DMS79 treated with DMSO at 0.1 percent for 48 hours (cell line): ENCODE measurements at places on chromosomes 11 and 22.

DNA sequence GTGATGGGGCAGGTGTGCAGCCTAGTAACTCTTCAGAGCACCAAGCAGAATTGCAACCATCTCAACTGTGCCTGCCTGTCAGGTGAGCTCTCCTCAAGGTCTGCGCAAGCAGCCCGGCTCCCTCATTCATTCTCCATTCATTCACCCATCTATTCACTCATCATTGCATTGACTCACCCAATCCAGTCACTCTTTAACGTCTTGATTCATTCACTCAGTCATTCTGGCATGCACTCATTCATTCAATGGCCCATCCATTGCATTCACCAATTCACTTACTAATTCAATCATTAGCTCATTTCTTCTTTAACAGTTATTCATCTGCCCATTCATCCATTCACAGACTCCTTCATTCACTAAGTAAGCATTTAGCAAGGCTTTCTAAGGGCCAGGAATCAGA is 111.8 kb downstream of the PDE2A start:
- DNase-seq, result no peak

- peak; percentile 54 for DNase-seq
Observed at GRCh38 chr22:42444077-42444904, 12.1 kb upstream of the NFAM1 start.

DNA sequence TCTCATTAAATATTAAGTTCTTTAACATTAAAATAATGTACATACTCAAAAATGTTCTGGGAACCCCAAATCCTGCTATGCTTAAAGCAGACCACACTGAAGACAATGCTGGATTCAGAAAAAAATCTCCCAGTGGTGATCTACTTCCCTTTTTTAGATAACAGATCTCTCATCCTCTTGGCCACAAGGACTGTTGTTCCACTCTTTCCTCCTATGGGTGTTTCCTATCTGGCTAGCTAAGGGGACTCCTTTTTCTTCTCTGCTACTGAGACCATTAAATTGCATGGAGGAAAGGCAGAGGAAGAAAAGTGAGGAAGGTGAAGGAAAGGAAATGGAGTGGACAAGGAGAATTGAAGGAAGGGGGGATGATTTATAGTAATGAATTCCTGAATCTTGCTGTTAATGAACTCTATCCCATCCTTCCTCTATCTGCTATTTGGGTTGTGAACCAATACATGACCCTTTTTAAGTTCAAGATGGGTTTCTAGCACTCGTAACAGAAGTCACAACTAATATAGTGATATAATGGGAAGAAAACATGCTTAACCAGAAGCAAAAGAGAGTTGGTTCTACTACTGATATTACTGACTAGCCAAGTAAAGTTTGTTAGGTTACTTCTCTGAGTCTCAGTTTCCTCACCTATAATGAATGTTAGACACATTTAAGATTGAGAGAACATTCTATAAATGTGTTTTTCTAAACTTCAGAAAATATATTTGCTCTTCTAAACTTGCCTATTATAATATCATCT is 53.2 kb downstream of the PIK3C2A start:
- no peak for DNase-seq

- DNase-seq, result no peak
Observed at GRCh38 chr22:21826204-21826603, 41.2 kb downstream of the MAPK1 start.

- no peak for DNase-seq
Observed at GRCh38 chr11:32884770-32885384, 7.7 kb upstream of the QSER1 start.

GRCh38 chr11:68031144-68031464 is 623 bp downstream of the NDUFS8 start:
- DNase-seq, result no peak

- DNase-seq, result no peak
Observed at GRCh38 chr11:66950112-66950535, 8.1 kb downstream of the PC start.

DNA sequence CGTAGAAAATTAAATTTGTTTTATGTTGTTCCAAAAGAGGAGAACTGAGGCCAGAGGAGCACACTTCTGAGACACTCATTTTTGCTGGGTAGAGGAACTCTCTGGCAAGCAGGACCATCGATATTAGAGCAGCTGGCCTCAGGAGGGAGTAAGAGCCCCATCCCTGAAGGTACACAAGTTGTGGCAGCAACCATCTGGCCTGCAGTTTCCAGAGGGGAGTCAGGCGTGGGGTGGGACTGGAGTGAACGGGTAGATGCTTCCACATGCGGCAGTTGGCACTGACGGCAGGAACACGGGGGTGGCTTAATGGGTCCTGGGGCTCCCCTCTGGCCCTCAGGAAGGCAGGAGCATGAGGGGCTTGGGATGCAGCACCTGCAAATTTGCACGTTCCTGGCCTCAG is 13.2 kb upstream of the SSTR3 start:
- DNase-seq, result no peak

DNA sequence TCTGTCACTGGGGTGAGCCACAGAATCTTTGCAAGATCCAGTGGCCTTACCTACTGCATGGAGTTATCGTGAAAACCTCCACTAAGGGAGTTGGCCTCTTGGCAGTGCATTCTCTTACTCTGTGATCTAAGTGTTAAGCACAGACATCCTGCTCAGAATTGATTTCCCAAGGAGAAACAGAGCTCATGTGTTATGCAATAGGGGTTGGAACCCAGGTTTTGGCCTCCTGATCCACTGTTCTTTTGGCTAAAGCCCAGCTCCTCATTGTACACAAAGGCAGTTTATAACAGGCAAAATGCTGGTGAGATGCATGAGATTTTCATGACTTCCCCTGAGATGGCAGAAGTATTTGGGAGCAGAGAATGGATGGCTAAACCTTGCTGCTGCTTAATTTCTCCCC is 11.8 kb downstream of the DTX4 start:
- no peak for DNase-seq

GRCh38 chr11:96256215-96257011 is 86.6 kb downstream of the MAML2 start:
- no peak for DNase-seq

DNA sequence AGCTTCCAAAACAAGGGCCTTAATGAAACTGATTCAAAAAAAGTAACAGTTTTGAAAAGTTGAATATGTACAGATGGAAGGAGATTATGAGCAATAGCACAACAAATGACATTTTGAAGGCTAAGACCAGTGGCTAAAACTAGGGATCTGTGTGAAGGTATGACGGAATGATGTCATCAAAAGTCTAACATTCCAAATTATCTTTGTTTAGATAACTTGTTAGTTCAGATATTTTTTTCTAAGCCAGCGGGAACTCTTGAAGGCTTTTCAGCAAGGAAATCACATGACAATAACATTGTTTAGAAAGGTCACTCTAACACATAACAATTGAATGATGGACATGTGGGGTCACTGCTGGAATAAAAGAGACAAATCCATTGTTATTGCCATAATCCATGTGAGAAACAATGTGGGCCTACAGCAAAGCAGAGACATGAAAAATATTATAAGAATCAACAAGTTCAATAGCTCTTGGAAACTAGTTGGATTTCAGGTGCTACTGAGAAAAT is 260.5 kb downstream of the CASP12 start:
- DNase-seq, result no peak

DNA sequence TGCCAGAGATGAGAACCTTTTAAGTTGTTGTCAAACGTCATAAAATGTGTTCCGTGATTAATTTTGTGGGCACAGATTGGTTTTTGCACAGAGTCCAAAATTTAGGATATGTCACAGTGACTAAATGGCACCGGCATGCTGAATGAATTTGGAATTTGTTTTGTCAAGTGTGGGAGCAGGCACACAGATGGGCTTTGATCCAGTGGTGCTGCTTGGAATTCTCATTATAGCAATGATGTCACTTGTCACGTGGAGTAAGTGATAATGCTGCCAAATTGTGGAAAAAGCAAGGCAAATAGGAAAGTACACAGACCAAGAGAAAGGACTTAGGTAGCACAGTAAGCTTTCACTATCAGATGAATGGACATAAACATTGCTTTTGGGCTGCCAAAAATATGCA is 8.0 kb upstream of the LIN7C start:
- DNase-seq, result no peak

GRCh38 chr22:37178350-37179125 is 9.5 kb downstream of the C1QTNF6 start:
- peak; percentile 4 for DNase-seq

DNA sequence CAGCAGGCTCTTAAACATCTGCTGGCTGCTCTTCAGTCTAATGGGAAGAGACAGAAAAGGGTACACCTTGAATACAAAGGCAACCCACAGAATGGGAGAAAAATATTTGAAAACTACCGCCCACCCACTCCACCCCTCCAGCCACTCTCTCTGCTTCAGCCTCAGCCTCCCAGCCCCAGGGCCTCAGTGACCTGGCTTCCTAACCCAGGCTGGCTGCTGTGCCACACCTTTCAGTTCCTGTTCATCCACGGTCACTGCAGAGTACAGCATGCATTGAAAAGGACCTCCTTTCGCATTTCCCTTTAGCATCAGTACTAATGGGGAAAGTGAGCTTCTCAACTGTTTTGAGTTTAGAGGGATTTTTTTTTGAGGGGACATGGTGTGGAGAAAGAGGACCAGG is 28.8 kb upstream of the SERPIND1 start:
- no peak for DNase-seq

GRCh38 chr22:31119026-31119717 is 3.6 kb upstream of the INPP5J start:
- DNase-seq, result no peak

- no peak for DNase-seq
Observed at GRCh38 chr11:2377511-2378443, 667 bp downstream of the CD81 start.

GRCh38 chr11:68843703-68844312 is 2.1 kb upstream of the CPT1A start:
- peak; percentile 84 for DNase-seq

GRCh38 chr11:637593-638521 is 788 bp downstream of the DRD4 start:
- no peak for DNase-seq
